Renal cortical epithelial cell (primary cell): ENCODE measurements at places on chromosomes 1 and 21.

DNA sequence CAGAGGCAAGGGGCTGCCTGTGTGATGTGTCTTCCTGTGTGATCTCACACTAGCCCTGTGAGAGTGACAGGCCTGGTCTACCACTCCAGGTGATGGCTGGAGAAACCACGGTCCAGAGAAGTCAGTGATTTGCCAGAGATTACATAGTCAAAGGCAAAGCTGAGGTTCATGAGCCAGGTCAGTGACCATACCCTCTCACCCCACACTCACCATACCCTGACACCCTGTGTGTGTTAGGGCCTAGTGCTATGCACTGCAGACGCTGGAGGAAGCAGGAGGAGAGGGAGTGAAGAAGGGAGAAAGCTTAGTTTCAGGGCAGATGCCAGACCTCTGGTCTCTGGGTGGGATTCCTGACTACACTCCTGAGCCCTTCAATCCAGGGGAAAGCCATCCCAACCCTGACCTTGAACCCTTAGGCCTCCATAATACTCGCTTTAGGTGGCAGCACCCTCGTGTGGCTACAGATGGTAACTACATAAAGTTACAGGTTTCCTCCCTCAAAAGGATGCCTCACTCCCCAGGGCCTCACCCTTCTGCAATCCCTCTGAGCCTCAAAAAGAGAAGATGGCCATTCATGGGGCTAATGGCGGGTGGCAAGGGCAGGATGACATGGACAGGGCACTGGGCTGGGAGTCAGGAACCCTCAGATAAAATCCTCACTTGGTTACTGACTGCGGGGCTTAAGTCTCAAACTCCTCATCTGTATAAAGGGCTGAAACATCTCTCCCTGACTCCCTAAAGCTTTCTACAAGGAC, 20.8 kb upstream of the SDC3 start:
- DNase-seq, result peak; percentile 40

DNA sequence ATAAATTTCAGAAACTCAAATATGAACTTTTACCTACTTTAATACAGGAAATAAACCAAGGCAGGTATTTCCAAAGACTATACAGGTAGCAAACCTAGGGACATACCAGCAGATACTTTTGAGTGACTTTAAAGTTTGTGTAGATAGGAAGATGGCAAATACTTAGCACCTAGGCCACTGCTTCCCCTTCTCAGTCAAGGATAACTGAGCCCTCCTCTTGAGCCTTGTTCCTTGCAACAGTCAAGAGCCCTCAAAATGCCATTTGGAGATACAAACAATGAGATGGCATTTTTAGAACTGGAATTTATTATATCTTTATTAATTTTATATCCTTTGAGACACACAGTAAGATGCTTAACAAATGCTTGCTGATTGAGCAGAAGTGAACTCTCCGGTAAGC, 65.9 kb downstream of the LPGAT1 start:
- no peak for DNase-seq

GRCh38 chr1:201745023-201745422, 83.9 kb upstream of the IPO9 start:
- no peak for DNase-seq

GRCh38 chr21:34611528-34611927, 3.4 kb downstream of the RCAN1 start:
- DNase-seq, result no peak

DNA sequence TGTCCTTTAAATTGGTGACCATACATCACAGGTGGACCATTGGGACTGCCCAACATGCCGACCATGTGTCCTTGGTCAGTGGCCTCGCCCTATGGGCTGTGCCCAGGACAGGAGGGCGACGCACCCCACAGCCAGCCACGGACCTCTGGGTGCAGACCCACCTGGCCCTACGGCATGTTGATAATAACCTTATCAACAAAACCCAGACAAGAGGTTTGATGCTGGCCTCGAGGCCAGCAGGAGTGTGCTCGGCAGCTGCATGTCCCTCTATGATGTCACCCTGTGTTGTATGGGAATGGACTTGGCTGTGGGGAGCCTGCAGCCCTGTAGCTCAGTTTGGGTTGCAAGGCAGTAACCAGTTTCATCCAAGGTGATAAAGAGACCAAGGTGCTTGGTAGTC, 32.1 kb downstream of the SLC37A1 start:
- DNase-seq, result no peak

DNA sequence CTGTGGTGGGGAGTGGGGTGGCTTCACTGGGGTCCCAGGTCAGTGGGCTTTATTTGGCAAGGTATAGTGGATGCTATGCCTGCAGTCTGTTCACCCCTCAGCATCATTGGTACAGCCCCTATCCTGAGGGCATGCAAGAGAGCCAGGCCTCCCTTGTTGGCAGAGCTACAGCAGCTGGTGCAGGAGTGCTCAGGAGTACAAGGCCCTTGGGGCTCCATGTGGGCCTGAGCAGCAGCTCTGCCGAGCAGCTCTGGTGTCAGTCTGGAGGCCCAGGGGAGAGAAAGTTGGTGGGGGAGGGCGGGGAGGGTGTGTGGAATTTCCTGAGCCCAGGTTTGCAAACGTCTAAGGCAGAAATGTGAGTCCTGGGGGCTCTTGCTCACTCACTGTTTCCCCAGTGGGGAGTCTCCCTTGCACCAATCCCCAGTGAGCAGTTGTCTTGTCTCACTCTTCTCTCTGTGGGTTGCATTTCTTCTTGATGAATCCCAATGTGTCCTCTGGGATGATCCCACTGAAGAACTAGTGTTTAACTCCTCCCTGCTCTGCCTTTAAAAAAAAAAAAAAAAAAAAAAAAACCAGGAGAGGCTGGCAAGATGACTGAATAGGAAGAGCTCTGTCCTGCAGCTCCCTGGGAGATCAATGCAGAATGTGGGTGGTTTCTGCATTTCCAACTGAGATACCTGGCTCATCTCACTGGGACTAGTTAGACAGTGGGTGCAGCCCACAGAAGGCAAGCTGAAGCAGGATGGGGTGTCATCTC, 39.5 kb upstream of the CYP4X1 start:
- DNase-seq, result no peak

- no peak for DNase-seq
Measured at GRCh38 chr1:24275510-24275909, 43.6 kb upstream of the GRHL3 start.

- peak; percentile 88 for DNase-seq
Measured at GRCh38 chr21:43731891-43732711, 13.2 kb downstream of the PDXK start.

GRCh38 chr1:22224091-22224490, 81.2 kb upstream of the WNT4 start:
- no peak for DNase-seq

GRCh38 chr21:26732432-26733221, 112.6 kb downstream of the ADAMTS1 start:
- DNase-seq, result peak; percentile 70

DNA sequence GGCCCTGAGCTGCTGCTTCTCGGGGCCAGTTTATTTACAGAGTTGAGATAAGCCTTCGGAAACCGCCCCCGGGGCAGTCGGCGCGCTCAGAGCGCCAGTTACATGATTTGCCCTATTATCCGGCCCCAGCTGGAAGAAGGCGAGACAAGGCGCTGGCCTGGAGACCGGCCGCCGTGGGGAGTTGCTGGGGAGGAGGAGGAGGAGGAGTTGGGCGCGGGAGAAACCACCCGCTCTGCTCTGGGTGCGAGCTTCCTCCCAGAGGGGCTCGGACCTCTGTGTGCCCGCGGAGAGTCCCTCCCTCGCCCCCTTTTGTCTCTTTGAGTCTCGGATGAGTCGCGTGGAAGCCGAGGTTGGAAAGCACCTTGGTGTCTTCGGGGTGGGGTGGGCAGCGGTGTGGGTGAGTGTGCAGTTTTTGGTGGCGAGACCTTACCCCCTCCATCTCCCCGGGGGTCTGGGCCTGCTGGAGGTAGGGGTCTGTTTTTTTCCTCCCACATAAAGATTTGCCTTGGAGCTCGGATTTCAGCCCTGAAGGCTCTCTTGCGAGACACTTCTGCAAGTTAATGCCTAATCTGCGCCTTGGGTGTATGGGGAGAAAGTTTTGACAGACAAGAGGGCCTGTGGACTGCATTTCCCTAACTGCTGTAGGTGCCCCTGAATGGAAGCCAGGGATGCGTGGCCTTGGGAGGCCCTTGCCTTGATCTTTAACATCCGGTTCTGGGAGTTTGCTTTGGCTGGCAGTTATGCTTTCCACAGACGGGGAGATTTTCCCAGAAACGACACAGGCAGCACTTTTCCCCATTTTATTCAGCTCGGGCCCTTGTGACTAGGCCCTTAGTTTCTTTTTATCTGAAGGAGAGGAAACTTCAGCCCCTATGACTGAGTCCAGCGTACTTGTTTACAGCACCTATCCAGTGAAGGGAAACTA, 80.0 kb downstream of the NDUFS5 start:
- DNase-seq, result peak; percentile 87

GRCh38 chr1:237799762-237800474, 90.8 kb downstream of the ZP4 start:
- DNase-seq, result peak; percentile 64

- no peak for DNase-seq
Measured at GRCh38 chr1:3016641-3017439, 4.4 kb upstream of the ACTRT2 start.

DNA sequence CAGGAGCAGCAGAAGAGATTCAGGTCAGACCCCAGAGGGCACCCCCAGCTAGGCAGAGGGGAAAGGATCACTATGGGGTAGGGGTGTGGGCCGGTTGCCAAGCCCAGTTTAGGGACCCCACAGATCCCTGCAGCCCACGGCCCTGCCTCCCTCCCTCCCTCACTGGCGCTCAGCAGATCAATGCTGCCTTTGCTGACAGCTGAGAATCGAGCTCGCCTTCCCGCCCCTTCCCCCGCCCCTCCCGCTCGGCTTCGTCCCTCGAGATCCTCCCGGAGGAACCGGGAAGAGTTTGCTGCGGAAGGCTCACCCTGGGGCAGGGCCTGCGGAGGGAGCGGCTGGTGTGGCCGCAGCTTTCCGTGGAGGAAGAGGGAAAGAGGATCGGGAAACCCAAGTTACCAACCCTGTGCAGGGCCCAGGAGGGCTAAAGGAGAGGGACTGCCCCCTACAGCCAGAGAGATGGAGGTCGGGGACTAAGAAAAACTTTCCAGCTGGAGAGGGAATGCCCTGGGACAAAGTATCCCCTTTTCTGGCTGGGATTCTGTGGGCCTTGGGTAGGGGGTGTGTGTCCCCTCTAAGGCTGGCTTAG, 1.1 kb upstream of the KCNQ4 start:
- no peak for DNase-seq

DNA sequence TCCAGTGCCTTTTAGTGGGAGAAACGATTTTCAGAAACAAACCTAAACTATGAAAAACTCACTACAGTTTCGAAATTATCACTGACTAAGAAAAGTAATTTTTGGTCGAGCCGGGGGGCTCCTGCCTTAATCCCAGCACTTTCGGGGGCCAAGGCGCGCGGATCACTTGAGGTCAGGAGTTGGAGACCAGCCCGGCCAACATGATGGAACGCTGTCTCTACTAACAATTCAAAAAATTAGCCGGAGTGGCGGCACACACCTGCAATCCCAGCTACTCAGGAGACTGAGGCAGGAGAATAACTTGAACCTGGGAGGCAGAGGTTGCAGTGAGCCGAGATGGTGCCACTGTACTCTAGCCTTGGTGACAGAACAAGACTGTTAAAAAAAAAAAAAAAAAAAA, 3.0 kb downstream of the CFHR3 start:
- no peak for DNase-seq

GRCh38 chr21:45373991-45374816, 30.8 kb upstream of the COL18A1 start:
- no peak for DNase-seq

- peak; percentile 35 for DNase-seq
Measured at GRCh38 chr21:17699524-17700189, 87.0 kb upstream of the BTG3 start.

DNA sequence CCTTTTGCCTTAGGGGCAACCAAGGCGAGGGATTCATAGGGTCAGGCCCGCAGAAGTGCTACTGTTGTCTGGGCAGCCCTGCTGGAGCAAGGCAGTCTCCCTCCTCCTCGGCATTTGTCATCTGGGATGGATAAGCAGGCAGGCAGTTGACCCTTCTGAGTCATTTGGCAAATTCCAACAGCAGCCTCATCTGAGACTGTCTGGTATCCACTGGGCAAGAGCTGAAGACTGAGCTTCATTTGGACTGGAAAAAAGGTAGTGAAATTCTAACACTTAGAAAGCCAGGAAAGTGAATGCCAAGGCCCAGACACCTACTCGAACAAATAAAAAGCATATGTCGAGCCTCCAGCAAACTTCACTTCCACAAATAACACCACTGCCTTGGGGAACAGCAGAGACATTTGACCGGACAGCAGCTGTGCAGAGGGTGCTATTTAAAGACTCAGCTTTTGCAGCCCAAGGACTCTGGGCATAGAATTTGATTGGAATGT, 4.0 kb upstream of the ZBTB40 start:
- peak; percentile 68 for DNase-seq

DNA sequence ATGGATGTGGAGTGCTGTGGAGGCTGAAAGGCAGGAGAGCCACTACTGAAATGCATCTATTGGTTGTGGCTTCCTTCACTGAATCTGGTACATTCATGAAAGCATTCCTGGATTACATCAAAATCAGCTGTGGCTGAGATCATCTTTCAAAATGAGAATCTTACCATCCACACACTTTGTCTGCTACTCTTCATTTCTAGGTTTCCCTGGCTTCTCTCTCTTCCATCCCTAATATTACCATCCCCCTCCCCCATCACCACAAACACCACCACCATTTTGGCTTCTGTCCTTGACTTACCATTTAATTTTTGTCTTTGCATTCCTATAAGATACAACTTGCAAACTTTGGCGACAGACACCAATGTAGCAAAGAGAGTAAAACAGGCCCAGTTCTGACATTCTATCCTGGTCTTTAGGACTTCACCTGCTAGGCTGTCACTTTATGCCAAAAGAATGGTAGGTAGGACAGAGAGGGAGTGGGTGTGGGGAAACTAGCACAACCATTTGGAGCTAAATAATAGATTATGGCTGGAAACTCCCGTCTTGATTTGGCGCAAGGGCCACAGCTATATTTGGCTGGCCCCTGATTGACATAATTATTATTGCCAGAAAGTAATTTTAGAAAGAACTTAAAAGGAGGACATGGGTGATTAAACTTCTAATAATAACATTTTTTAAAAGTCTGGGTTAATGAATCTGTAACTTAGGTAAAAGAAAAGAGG, 15.1 kb upstream of the DUSP10 start:
- no peak for DNase-seq

DNA sequence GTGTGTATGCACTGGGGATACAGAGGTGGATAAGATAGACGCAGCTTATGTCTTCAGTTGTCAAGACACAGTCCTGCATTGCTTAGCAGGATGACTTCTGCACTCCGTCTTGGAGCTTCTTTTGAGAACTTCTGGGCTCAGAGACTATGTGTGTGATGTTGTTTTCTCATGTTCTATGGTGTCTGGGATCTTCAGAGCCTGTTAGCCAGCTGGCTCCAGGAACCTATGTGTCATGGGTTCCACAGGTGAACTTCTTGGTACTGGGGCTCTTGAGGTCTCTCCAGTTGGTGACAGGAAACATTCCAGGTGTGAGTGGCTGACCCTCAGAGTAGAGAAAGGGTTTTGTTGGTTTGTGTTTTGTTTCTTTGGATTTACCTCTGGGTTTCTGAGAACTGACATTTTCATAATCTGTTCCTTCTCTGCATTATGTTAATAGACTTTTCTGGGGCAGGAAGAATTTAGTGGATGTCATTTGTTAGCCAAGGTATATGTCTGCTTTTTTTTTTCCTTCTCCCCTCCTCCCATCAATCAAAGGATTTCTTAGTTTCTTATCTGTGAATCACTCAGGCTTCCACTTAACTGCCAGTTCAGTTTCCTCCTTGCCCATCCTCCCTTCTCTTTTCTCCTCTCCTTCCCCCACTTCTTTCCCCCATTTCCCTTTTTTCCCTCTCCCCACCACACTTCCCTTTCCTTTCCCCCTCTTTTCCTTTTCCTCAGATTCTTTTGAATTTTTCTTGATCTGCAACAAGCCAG, 18.1 kb downstream of the FGGY start:
- DNase-seq, result no peak

GRCh38 chr21:45478115-45478801, 64.0 kb downstream of the SLC19A1 start:
- no peak for DNase-seq
